ENCODE measurements at places on chromosomes 16 and 17.

DNA sequence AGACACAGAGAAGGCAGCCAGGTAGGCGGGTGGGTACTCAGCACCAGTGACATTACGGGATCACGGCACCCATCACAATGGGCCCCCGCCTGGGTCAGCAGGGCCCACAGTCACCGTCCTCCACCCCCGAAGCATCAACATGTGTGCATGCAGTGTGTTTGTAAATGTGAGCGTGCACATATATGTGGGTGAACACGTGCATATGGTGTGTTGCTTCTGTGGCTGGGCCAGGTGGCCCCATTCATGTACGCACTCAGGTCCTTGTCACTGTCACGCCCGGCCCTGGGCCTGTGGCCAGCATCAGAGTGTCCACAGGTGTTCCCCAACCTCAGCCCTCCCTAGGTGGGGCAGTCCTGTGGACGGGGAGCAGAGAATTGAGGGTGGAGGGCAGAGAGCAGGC lies 37.1 kb downstream of the TNFRSF13B start:
- no peak for DNase-seq

GRCh38 chr17:63696381-63696961 lies 3.5 kb downstream of the LIMD2 start:
- no peak for DNase-seq

DNA sequence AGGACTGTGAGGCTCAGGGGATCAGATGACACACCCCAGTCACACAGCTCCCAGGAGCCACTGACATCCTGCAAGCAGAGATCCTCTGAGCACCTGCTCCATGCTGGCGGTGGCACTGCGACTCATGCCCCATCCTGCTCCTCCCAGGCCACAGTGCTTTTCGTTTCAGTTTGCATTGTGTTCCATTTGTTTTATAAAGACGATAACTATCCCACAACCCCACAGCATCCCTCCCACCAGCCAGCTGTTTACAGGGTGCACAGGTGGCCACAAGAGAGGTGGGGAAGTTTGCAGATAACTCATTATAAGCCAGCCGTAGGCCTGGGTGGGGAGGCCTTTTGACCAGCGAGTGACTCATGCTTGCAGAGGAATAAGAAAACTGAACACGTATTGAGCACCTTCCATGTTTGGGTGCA lies 28.2 kb downstream of the BCO1 start:
- no peak for DNase-seq

DNA sequence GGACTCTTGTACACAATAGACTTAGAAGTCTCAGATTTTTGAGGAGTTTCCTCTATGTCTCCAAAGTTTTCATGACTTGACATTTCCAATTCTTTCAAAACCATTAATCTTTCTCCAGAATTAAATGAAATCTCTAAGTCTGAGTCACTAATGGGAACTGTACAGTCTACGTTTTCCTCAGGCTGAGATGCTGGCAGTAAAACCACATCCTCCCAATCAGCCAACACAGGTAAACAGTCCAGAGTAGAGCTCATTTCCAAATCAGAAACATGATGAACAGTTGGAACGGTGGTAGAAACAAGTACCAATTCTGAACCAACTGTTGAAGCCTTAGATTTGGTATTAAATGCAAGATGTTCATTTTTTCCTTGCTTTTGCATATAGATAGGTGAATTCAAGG lies 7.9 kb downstream of the ERI2 start:
- no peak for DNase-seq

DNA sequence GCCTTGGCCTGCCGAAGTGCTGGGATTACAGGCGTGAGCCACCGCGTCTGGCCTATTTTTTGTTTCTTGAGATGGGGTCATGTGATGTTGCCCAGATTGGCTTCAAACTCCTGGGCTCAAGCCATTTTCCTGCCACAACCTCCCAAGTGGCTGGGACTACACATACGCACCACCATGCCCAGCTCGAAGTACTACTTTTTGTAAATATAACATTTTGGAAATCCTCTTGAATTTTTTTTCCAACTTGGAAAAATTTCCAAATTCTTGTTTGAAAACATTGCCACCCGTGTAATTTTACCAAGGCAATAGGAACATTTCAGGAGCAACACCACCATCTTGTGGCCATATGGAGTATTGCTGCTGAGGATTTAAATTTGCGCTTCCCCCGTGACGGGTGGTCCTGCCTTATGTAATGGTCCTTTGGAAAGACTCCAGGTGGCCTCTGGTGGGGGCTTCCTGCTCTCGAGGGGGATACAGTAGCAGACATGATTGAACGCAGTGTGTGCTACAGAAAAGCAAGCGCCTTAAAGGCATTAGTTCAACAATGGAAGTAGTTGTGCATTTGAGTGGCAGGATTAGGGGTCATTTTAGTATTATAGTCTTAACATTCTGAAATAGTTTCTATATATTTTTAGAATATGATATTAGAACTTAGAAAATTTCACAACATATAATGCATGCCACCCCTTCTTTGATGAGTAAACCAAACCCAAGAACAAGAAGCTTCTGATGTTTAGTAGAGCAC lies 8.0 kb downstream of the FLYWCH1 start:
- DNase-seq, result peak; percentile 44

DNA sequence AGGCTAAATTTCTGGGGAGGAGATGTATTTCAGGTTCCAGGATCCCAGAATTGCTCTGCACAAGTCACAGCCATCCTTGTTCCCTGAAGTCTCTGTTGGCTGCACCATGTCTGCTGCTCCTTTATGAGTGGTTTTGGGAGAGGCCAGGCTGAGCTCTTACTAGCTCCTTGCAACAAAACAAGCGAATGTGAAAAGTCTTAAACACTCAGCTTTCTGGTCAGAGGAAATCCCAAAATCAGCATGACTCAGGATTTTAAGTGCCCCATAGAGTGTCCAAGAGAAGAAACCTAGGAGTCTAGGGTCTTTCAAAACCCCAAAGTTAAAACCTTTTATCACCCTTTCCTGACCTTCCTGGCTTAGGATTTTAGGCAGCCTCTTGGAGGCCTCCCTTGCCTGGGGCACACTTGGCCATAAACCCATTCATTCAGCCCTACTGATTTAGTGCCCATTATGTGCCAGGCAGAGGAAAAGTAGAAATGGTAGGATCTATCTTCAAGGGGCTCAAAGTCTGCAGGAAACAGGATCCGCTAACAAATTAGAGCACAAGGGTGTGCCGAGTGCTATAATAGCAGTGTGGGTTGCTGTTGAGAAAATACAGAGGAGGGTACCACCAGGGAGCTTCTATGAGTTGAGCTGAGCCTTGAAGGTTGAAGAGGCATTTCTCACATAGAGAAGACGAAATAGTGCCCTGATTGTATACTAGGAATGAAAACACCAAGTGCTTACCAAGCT lies 36.9 kb downstream of the SOST start:
- DNase-seq, result no peak

GRCh38 chr16:29182501-29182900 lies 197.6 kb downstream of the LAT start:
- no peak for DNase-seq

Data from stimulated activated CD4-positive, alpha-beta T cell treated with anti-CD3 and anti-CD28 coated beads, TNF-alpha, amount 100 ng/mL, for 4 hours (primary cell).